ENCODE measurements at places on chromosomes 2 and 18.

DNA sequence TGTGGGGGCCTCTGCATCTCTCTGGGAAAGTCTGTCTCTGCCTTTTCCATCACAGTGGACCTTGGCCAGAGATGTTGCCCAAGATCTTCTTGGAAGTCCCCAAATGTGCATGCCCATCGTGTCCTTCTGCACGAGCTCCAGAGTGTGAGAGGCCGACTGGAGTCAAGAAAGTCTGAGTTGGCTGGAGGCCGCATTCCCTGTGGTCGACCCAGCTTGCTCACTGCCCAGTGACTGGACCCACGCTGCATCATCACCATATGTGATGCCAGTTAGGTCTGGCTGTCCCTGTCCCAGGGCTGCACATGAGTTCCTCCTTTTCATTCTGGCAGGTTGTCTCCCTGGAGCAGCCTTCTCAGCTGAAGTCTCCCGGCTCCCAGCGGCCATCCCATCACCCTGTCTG lies 93.8 kb downstream of the ARL4C start:
- DNase-seq: no peak

- no peak for DNase-seq
Measured at GRCh38 chr2:106536490-106536889, 49.3 kb downstream of the CD8B2 start.

GRCh38 chr2:28347193-28347592 lies 45.5 kb upstream of the FOSL2 start:
- no peak for DNase-seq

DNA sequence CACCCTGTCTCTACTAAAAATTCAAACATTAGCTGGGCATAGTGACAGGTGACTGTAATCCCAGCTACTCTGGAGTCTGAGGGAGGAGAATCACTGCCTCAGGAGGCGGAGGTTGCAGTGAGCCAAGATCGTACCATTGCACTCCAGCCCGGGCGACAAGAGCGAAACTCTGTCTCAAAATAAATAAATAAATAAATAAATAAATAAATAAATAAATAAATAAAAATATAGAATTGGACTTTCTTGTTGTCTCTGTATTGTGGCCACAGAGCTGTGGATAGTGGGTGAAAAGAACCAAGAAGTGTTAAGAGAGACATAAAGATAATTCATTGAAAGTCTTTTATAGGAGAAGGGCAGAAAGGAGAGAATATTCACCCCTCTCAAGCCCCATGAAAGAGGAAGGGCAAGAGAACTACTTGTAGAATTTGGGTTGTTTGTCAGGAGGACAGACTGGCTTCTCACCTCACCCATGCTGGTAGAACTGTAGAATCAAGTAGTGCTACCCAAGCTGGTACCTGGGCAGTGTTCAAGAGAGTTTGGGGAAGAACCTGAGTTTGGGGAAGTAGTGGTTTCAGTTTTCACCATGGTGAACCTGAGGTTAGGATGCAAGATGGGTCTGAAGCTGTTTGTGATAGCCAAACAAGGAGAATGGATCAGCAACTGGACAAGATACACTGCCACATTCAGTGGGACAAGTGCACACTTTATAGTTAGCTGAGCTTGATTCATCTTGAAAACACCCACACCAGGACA lies 256.5 kb downstream of the CD226 start:
- no peak for DNase-seq

DNA sequence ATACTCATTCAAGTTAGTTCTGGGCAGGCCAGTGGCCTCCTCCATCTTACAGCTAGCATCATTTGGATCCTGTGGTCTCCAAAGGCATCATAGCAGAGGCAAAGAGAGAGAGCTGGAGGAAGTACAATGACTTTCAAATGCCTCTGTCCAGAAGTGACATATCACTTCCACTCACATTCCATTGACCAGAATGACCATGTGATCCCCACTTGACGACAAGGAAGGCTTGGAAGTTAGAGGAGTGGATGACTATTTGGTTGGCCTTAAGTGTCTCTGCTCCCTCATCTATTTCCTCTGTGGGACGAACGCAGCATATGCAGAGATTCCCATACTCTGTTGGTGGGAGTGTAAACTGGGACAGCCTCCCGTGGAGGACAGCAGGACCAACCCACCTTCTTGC lies 27.8 kb upstream of the MLPH start:
- no peak for DNase-seq

GRCh38 chr2:64478502-64479230 lies 24.7 kb downstream of the LGALSL start:
- no peak for DNase-seq

DNA sequence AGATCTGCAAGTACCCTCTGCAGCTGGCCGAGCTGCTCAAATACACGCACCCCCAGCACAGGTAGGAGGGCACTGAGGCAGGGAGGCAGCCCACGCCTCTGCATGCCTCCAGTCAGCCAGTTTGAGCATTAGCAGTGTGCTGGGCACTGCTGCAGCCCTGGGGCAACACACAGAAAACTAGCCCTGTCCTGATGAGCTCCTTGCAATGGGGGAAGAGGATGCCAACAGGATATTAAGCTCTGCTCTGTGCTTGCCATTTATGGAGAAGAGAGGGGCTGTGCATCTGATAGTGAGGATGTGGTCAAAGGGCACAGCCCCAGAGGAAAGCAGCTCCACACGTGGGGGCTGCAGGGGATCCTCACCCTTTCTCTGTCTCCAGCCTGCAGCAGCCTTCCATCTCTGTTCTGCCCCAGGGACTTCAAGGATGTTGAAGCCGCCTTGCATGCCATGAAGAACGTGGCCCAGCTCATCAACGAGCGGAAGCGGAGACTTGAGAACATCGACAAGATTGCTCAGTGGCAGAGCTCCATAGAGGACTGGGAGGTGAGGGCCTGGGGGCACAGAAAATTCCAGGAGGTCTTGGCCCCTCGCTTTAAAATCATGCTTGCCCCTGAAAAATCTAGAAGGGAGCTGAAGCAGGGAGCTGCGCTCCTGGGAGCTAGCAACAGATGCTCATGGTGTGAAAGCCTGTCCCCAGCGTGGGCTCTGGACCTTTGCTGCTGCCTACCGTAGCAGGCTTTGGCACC lies 51.7 kb downstream of the FAM168B start:
- no peak for DNase-seq

DNA sequence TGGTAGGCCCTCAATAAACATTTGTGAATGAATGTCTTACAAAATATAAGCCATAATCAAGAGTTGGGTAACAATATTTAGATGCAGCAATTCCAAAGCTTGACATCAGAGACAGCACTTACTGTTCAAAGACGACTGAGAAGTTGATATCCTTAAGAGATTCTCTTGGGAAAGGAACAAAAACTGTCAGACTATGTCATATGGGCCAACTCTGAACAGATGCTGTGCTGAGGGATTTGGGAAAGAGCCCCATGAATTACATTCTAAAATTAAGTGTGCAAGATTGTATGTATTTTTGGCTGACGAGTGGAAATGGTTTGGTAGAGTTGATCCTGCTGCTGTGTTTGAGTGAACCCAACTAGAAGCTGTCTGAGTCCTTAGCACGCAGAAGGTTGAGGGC lies 250.7 kb upstream of the LINC00305 start:
- no peak for DNase-seq

DNA sequence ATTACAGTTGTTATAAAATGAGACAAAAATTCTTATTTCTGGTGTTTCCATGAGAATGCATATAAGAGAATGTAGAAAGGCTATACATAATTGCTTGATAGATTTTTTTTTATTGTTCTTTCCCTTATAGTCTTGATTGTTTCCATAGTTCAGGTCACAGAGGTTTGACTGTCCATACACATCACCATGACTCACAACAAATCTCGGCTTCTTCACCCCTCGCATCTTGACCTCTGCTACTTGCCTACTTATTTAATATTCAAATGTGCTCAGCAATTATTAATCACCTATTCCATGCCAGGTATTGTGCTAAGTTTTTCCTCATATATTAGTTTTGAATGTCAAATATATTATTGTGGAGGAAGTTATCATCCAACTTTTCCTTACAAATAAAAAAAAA lies 789.6 kb downstream of the RNF144A start:
- no peak for DNase-seq

- no peak for DNase-seq
Measured at GRCh38 chr2:140234116-140234515, 1453.9 kb upstream of the NXPH2 start.

- no peak for DNase-seq
Measured at GRCh38 chr2:64025741-64026140, 6.5 kb upstream of the VPS54 start.

DNA sequence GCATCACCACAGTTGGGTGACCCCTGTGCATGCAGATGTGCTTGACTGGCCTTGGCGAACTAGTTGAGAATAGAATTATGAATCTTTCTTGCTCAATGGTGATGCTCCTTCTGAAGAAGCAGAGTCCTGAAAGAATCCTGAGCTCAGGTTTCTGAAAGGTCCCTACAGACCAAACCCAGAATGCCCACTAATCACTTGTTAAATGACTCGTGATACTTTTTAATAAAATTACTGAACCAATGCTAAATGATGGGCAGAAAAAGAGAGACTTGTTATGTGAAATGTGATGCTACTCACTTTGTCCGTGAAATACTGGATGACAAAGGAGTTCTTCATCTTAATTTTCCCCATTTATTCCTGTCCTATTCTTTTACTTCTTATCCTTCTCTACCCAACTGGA lies 263.5 kb upstream of the LRRTM1 start:
- DNase-seq: no peak

DNA sequence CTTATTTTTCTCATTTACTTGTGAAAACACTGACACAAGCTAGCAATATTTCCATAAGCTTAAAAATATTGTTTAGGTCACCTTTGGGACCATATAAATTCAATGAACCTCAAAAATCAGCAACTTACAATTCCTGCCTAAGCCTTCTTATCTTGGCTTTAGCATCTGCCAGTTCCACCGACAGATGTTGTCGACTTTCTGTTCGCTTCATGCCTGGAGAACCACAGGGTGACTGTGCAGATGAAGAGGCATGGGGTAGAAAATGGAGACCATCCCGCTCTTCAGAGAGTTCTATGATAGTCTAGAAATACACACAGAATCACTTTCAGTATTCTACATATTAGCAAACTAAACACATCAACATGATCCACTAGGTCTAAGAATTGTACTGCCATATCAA lies 64.2 kb downstream of the CCDC88A start:
- no peak for DNase-seq

DNA sequence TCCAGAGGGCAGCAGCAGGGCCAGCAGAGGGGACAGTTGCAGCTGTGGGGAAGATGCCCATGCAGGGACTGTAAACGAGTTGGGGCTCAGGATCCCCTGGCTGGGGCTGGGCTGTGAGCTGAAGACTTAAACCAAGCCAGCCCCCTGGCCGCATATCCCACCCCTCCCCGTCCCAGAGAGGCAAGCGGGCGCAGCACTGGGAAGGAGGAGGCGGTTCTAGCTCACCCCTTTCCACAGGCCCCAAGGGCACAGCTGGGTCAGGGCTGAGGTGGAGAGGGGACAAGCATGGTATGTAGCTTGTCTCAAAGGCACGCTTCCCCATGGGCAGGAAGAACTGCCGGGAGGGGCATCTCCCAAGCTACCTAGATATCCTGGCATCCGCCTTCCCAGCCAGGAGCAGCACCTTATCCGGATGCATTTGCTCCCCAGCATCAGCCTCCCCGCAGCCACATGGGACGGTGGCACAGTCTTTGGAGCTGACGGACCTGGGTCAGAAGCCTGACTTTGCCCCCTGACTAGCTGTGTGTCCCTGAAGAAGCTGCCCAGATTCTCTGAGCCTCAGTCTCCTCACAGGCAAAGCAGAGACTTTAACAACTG lies 75.9 kb downstream of the TFCP2L1 start:
- no peak for DNase-seq

- DNase-seq: no peak
Measured at GRCh38 chr2:102060047-102060446, 68.3 kb downstream of the IL1R2 start.

GRCh38 chr2:103664690-103665089 lies 902.9 kb downstream of the TMEM182 start:
- DNase-seq: no peak

DNA sequence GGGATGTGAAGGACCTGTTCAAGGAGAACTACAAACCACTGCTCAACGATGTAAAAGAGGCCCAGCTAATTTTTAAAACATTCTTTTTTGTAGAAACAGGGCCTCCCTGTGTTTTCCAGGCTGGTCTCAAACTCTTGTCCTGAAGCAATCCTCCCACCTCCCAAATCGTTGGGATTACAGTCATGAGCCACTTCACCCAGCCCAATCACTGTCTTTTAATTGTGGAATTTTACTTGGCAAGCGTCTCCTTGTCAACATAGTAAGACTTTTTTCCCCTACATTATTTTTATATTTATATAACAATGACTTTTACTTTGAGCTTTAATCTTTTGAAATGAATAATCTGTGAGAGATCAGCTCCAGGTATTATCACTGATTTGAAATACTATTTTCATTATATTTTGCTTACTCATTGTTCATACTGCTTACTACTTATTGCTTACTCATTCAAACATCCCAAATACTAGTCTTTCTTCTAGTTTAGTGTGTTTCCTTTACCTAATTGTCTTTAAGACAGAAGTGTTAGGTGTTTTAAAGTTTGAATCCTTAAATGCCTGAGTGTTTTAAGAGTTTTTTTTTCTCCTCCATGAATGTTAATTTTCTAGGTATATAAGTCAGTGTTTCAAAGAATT lies 48.9 kb downstream of the PTPN4 start:
- no peak for DNase-seq

All from hematopoietic multipotent progenitor cell (in vitro differentiated cells).